ENCODE measurements at places on chromosomes 1 and 21.

- no peak for DNase-seq
Measured at GRCh38 chr1:5682626-5683225, 309.5 kb downstream of the NPHP4 start.

DNA sequence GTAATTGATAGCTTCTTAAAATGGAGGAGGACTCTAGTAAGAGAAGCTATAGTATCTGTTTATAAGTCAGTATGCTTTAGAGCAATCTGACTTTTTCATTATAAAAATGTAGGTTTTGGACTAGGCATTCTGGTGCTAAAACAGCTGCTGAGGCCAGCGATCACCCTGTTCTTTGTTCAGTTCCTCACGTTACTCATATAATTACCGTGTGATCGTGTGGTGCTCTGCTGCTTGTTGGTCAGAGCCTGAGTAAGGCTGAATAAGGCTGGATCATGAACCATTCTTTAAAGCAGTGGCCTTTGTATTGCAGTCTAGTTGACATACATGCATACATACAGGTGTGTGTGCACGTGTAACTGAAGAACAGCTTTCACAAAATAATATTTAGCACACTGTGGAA lies 25.2 kb downstream of the CDC42 start:
- no peak for DNase-seq

- no peak for DNase-seq
Measured at GRCh38 chr1:51093581-51093980, 8.4 kb upstream of the C1orf185 start.

- DNase-seq = no peak
Measured at GRCh38 chr1:155191904-155192303, 15.8 kb downstream of the THBS3 start.

DNA sequence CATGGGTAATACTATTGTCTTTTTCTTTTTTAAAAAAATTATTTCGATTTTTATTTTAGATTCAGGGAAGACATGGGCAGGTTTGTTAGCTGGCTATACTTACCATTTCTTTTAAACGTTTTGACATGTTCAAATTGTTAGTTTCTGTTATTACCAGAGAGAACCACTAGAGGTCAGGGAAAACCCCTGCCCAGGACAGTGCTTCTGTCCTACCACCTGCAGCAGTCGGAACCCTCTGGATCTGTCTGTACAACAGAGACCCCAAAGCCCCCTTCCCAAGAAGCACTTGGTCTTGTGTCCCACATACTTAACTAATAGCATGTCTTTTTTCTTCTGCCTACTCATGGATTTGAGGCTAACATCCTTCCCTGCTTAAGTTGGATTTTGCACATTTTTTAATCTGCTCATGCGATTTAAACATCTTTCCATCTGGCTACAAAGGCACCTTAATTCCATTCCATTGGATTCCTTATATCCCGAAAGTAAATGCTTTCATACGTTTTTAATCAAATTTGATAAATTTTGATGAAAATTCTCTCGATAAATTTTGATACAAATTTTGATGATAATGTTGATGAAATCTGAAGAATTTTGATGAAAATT lies 10.0 kb upstream of the C1orf115 start:
- no peak for DNase-seq

DNA sequence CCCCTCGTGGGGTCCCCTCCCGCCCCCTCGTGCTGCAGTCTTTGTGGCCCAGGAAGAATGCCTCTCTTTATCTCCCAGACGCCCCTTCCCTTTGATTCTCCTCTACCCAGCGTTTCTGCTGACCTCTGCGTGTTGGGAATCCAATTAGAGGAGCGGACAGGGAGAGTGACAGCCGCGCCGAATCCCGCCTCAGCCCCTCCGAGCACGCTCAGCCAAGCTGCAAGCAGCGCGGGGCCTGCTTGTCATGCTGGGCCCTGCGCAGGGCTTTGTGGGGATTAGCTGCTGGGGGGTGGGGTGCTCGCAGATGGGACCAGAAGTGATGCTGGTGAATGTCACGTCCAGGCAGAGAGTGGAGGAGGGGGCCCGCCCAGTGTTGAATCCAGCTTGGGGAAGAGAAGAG lies 91.1 kb downstream of the EPHB2 start:
- DNase-seq = no peak

DNA sequence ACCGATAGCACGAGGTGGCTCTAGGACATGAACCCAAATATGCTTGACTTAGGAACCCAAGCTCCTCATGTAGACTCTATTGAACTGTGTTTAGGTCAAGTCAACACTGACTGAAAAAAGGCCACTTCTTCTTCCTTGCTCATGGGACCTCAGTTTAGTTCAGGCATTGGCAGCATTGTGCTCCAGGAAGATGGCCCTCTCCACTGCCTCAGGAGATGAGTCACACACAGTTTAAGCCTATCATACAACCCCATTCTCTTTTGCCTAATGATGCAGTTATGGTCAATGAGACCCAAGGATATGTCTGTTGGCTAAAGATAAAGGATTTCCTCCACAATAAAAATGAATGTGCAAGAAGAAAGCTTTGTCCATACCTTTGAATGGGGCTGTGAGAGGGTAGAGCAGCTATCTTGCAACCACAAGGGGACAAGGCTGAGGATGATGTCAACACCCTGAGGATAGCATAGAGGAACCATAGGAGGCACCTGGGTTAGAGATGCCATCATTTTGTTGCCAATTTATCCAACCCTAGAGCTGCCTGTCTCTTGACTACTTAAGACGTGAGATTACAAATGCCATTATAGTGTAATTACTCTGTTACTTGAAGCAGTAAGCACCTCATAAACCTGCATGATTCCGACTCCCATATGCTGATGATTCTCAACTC lies 3.0 kb upstream of the TRIM63 start:
- DNase-seq = no peak

- DNase-seq = no peak
Measured at GRCh38 chr1:229696385-229696784, 70.3 kb downstream of the URB2 start.

GRCh38 chr1:76254104-76255030 lies 179.8 kb downstream of the ST6GALNAC3 start:
- no peak for DNase-seq

- DNase-seq = no peak
Measured at GRCh38 chr1:32900956-32901822, at the start of gene TMEM54. Gene TMEM54, minus strand, starts transcription at chr1:32901389. Its CDS starts 151 bp downstream, at chr1:32901238.

- DNase-seq = no peak
Measured at GRCh38 chr1:239995281-239995680, 96.4 kb upstream of the FMN2 start.

- no peak for DNase-seq
Measured at GRCh38 chr1:175157200-175157599, 35.4 kb downstream of the KIAA0040 start.

DNA sequence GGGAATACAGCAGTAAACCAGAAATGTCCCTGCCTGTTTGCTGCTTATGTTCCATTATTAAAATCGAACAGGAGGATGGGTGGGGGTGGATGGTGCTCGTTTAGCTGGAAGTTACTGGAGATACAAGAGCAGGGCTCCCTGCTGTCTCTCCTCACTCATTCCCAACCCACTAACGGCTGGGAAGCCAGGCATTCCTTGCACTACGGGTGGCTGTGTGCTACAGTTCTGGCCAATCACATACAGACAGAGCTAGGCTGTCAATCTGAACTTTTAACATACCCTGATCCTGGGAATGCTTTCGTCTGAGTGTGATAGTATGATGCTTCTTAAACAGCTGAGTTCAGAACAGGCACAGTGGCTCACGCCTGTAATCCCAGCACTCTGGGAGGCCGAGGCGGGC lies 7.0 kb downstream of the SIPA1L2 start:
- no peak for DNase-seq

- DNase-seq = no peak
Measured at GRCh38 chr1:24389231-24389678, 24.3 kb downstream of the STPG1 start.

DNA sequence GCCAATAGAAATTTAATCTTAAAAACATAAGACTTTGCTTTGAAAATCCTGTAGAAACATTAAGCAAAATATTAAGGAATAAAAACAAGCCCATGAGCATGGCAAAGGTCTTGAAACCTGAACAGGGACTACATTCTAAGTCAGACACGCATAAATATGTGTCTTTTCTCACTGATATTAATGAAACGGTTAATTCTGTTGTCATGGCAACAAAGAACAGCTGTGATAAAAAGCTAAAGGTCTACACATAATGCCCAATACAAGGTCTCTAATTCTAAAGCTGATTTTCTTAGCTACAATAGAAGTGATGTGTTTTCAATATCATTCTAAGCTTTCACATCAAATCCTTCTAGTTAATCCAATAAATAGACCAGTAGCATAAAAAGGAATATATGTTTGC lies 331.7 kb downstream of the PTBP2 start:
- no peak for DNase-seq

- no peak for DNase-seq
Measured at GRCh38 chr1:91674107-91674506, 173.5 kb downstream of the CDC7 start.

DNA sequence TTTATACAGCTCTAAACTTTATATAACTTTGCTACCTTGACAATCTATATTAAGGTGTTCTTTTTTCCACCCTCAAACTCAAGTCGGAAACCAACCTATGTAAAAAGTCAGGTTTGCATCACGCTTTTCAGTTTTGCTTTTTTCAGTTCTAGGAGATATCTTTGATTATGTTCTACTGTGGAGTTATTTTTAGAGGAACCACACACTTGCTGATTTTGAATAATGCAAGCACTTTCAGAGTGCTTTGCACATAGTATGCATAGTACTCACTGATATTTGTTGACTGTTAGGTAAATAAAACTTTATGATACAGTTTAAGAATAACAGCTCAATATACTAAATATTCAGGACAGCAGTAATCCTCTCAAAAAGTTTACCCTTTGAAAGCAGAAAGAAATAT lies 564.2 kb upstream of the ZRANB2 start:
- no peak for DNase-seq

DNA sequence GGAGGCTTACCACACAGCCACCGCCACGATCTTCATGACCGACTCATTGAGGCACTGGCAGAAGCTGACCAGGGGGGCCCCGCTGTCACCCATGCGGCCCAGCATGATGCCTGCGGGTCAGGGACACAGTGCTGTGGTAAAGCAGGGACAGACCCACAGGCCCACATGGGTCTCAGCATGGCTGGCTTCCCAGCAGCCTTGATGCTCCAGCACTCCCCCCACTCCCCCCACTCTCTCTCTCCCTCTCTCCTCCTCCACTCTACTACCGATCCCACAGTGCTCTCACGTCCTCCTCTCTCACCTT lies 31.4 kb downstream of the PODN start:
- DNase-seq = no peak

DNA sequence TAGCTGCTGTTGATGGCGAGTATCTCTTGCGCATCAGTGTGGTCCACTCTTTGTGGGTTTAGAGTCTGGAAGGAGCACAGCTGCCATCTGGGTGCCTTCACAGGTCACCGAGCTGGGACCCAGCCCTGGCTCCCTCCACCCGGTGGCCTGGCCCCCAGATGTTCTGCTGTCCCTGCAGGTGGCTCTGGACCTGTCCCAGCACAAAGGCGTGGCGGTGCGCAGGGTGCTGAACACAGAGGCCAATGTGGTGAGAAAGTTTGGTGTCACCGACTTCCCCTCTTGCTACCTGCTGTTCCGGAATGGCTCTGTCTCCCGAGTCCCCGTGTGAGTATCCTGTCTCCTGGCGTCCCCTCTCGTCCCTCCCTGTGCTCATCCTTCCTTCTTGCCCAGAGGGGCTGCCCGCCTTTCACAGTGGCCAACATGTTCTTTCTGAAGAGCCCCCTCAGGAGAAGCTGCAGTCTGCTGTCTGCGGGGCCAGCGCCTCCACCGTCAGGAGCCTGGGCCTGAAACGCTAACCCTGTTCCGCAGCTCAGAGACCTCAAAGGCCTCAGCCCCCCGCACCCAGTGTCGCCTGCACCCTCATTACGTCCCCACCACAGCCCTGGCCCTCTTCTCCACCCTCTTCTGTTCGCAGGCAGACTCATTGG lies 27.4 kb downstream of the QSOX1 start:
- no peak for DNase-seq

GRCh38 chr1:226355669-226356551 lies 46.9 kb upstream of the LIN9 start:
- DNase-seq = no peak

DNA sequence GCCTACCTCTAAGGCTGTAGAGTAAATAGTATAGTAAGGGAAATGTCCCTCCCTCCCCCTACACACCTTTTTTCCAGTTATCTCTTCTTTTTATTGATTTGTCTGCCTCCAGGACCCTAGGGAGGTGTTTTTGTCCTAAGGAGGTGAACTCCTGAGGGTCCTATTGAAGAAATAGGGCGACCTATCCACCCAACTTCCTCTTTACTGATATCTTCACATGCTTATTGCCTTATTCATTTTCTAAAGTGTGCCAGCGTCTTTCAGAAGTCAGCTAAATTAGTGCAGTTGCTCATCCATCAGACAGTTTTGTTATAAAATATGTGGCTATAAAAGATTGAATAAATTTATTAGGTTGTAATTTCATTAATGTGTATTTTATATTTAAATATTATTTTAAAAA lies 5.9 kb downstream of the BACH1 start:
- DNase-seq = no peak

DNA sequence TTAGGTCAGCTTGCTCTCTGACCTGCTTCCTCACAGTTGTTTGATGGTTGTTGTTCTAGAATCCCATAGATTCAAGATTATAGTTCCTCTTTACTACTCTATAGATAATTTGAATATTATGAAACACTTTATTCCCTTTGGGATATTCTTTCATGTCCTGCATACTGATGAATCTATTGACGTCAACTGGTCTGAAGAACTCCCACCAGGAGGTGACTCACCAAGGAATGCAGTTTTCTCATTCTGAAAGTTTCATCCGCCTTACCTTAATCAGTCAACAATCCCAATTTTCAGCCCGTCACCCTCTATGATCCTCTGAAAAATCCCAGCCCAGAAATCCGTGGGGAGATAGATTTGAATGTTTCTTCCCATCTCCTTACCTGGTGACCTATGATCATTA lies 834.1 kb upstream of the PRMT6 start:
- no peak for DNase-seq

DNA sequence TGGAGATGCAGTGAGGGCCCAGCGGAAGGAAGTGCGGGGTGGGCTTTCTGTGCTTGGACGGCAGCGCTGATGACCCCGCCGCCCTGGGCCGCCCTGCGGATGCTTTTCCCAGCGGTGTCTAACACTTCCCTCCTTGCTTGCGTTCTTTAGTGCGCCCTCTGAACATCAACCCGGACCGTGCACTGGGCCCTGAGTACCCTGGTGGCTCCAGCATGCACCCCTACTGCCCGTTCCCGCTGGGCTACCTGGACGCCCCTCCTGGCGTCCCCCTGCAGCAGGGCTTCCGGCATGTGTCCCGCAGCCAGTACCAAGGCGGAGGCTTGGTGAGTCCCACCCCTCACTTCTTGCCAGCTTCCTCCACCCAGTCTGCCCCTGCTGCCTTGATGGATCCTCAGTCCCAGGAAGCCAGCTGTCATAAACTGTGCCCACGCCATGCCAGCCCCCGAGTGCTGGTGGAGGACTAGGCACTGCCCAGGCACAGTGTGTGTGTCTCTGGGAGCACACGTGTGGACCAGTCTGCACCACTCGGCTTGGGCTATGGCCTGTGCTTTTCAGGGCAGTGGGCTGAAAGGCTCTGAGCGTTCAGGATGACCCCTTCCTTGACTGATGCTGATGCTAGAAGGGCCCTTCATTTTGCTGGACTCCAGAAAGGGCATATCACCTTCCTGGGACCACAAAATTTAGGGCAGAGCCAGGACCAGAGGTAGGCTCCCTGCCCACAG lies 2.3 kb downstream of the DMRTB1 start:
- DNase-seq = no peak

Measured in activated CD4-positive, alpha-beta T cell treated with anti-CD3 and anti-CD28 coated beads, Interleukin-2, amount 50 U/mL, for 48 hours (primary cell).